ENCODE measurements at places on chromosomes 13 and 19. TPM values are rescaled to one million over a fixed set of nuclear protein-coding genes. Genes with fewer than 3 reads are reported as not detected.

GRCh38 chr13:25378528-25378927, 6.8 kb downstream of the ATP8A2 start:
- no peak for DNase-seq

GRCh38 chr13:19586904-19587634, 25.7 kb upstream of the TPTE2 start:
- DNase-seq: peak; percentile 77

GRCh38 chr19:50300814-50301606, 28.2 kb downstream of the KCNC3 start:
- DNase-seq: no peak

DNA sequence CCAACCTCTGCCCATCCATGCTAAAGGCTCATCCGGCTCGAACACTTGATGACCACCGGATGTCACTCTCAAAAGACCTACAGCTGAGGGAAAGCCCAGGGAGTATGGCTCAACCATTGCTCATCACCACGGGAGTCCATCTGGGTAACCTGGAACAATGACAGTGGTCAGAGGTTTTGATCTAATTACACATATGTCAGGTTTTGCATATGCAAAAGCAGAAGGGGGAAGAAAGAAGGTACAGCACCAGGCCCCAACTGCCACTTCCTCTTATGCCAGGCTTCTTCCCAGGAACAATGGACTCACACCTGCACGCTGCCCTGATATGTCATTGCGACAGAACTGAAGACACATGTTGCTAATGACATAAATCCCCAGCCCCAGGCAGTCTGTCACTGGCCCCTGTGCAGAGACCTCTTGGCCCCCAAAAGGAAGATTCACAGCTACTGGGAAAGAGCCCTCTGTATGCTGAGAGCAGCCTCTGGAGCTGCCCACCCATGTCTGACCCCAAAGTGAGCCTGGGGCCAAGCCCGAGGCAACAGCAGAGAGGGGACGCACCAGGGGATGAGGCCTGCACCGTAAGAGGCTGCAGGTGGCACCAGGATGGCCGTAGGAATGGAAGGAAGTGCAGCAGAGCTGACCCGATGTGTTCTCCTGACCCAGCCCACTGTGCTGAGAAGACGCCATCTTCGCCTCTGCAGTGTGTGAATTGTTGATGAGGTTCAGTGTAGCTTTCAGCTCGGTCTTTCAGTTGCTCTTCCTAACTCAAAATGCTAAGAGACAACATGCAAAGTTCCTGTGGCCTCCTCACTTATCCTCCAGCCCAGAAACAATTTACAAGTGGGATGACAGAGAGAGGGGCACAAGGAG, 26.3 kb downstream of the EPS15L1 start:
- no peak for DNase-seq

The USPL1 gene
- total RNA-seq: 11.8 TPM

GRCh38 chr13:98549006-98549727, 27.7 kb downstream of the STK24 start:
- DNase-seq: no peak

- DNase-seq: no peak
Observed at GRCh38 chr19:4157164-4157563, 3.7 kb downstream of the CREB3L3 start.

GRCh38 chr19:40323705-40324104, 24.5 kb downstream of the C19orf47 start:
- DNase-seq: no peak

- no peak for DNase-seq
Observed at GRCh38 chr13:106213028-106213757, 322.3 kb downstream of the EFNB2 start.

The ICAM5 gene
- 10.8 TPM for total RNA-seq

The DNAJB1 gene
- total RNA-seq: 64.1 TPM

DNA sequence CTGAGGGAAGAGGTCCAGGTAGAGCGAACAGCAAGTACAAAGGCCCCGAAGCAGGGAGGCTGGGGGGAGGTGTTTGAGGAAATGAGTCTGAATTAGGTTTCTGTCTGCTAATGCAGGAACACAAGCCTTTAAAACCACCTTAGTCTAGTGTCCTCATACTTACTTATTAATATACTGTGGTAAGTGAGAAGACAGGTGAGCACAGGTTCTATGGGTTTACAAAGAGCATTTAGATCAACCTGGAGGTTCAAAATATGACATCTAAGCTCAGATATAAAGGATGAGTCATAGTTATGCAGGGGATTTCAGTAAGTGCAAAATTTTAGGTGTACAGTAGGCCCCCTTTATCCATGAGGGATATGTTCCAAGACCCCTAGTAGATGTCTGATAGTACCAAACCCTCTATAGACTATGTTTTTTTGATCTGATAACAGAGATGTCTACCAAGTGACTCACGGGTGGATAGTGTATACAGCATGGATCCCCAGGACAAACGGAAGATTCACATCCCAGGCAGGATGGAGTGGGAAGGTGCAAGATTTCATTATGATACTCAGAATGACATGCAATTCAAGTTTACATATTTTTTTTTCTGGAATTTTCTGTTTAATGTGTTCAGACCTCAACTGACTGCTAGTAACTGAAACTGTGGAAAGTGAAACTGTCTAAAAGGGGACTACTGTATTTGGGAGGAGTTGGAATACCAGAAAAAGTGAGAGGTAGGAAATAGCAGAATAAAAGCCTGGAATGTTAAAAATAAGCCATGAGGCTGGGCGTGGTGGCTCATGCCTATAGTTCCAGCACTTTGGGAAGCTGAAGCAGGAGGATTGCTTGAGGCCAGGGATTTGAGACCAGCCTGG, 18.2 kb upstream of the MED4 start:
- no peak for DNase-seq

The SIGLEC12 gene
- 1.1 TPM for total RNA-seq

DNA sequence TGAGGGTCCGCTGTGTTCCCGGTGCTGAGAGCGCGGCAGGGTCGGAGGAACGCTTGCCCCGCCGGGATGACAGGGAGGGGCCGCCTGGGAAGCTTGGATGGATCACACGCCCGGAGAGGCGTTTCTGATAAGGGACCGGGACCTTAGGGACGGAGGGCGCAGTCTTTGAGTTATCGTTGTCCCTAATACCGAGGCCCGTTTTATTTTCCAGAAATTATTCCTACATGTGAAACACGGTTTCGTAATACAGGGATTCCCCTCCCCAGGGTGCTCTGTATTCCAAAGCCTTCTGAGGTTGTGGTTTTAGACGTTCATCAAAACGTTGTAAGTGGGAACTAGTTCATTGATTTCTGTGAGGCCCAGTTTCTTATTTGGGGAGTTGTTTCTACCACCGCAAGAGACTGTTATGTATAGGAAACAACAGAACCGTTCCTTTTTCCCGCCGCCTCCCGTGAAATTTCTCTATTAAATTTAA, 752 bp downstream of the PDCD5 start:
- DNase-seq: peak; percentile 20

The PROZ gene
- not detected for total RNA-seq

DNA sequence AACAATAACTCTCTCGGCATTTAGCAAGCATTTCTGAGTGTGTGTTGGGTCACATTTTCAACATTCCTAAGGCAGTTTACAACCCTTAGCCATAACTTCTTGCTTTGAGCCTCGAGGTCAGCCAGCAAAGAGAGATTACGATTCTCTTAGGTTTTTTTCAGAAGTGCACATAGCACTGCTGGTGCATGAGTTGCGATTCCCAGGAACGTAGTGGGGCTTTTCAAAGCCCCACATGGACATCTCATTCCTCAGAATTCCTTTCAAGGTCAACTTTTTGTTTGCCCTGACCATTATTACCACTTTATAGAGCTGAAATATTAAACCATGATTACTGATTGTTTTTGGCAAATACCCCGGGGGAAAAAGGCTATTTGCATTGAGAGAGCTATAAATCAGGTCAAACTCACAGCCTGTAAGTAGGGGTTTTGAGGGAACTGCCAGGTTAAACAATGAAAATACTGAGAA, 705.3 kb downstream of the GPC5 start:
- no peak for DNase-seq

The TBXA2R gene
- total RNA-seq: 1.3 TPM

The NEK5 gene
- total RNA-seq: 0.27 TPM

The ZNF766 gene
- total RNA-seq: 7.5 TPM

DNA sequence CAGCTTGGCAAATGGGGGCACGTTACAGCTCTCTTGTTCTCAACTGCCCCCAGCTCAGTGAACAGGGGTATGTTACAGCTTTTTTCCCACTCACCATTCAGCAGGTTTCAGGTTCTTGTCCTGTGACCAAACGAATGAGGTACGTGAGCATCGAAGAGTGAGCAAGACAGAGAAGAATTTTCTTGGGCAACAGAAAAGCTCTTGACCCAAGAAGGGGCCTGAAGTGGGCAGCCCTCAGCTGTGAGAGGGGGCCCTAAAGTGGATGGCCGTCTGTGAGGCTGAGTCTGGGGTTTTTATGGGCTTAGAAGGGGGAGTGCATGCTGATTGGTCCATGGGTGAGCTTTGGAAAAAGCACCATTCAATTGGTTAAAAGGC, 21.4 kb downstream of the CCDC70 start:
- DNase-seq: no peak

DNA sequence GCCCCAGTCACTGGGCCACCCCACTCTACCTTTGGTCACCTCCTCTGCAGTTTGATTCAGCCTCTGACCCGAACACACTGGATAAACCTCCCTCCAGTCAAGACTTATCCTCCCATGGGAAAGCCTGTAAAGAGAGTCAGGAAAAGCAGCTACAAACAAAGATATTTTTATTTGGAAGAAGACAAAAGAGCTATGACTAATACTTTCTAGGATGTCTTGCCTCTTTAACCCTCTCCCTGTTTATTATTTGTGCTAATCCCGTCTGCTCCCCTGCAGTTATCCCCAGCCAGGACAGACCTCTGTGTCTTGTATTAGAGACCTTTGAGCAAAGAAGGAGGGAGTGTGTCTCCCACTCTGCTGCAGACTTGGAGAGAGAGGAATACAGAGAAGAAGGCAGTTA, 178.3 kb downstream of the EFNB2 start:
- no peak for DNase-seq

- no peak for DNase-seq
Observed at GRCh38 chr19:14560776-14561108, 11.1 kb downstream of the NDUFB7 start.

- peak; percentile 56 for DNase-seq
Observed at GRCh38 chr13:76991432-76991795, 467 bp upstream of the CLN5 start.

The SLC8A2 gene
- total RNA-seq: under 0.01 TPM

DNA sequence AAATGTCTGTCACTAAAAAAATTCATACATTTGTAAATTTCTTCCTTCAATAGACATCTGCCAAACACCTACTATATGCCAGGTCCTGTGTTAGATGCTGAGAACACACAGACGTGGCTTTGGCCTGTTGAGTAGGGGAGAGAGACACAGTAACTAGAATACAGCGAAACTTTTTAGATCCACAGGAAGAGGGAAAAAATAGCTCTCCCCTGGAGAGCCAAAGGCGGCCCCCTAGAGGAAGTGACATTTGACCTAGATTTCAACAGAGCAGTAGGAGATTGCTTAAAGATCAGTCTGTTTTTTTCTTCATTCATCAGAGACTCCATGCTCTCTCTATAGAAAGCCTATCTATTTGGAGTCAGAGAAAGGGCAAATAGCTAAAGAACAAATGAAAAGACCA, 11.3 kb downstream of the LCP1 start:
- DNase-seq: no peak

GRCh38 chr19:5096536-5096935, 127.6 kb downstream of the KDM4B start:
- DNase-seq: no peak

DNA sequence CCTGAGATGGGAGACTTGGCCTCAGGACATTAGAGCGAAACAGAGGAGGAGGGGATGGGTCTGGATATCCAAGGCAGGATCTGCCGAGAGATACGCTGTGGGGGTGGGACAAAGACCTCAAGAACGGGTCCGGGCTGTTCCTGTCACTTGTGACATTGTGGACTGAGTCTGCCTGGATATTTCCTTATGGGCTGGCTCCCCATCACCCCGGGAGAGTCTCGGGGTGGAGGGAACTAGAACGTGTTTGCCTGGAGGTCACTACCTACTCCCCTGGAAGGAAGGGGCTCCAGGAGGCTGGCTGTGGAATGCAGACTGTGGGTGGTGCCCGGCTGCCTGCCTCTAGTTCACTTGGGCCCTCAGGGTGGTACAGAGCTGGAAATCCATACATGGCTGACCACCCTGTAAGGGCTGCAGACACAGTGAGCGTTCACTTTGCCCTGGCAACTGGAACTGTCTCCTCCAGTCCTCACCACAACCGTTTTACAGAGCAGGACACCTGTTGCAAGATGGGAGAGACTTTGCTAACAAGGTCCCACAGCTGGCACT, 26.4 kb downstream of the DNM2 start:
- no peak for DNase-seq

The ADGRE1 gene
- total RNA-seq: 44.7 TPM

The PPM1N gene
- total RNA-seq: 1.9 TPM

- no peak for DNase-seq
Observed at GRCh38 chr19:30006207-30006606, 64.2 kb downstream of the URI1 start.

DNA sequence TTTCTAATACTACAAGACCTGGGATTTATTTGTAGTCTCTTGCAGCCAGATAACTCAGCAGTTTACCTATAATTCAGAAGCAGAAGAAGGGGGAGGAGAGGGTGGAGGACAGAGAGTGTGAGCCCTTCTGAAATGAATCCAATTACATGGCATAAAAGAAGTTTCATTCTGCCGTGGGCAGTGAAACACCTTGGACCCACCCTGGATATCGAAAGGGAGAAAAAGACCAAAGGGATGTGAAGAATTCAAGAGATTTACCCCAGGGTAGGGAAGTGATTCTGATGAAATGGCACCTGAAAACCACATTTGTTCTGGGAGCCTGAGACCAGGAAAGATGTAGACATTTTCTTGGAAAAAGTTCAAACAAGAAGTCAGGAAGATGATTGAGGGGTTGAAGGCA, 140.9 kb downstream of the NDFIP2 start:
- no peak for DNase-seq

DNA sequence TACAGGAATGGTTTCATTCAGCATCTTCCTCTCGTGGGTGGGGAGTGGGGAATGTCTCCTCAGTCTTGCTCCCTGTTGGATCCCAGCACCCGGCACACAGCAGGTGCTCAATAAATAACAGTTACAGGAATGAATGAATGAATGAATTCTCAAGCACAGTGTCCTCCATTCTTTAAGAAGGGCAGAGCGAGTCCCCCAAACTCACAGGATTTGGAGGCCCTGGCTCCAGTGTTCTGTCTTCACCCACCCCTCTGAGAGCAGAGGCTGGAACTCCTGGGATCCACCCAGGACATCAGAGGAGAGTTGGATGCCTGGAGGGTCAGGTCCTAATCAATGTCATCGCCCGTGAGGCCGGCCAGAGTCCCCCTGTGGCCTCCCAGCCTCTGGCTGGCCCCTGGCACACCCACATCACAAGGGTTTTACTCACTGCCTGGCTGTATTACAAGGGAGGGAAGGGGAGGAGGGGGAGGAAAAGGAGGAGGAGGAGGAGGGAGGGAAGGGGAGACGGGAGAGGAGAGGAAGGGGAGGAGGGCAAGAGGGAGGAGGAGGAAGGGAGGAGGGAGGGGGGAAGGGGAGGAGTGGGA, 8.7 kb upstream of the CREB3L3 start:
- DNase-seq: no peak

- DNase-seq: peak; percentile 70
Observed at GRCh38 chr13:32443111-32443510, 15.2 kb upstream of the N4BP2L1 start.
